Fibroblast of pulmonary artery (primary cell): ENCODE measurements at places on chromosomes 12 and 14.

GRCh38 chr14:68172627-68173026, 353.0 kb downstream of the RAD51B start:
- DNase-seq, result no peak

DNA sequence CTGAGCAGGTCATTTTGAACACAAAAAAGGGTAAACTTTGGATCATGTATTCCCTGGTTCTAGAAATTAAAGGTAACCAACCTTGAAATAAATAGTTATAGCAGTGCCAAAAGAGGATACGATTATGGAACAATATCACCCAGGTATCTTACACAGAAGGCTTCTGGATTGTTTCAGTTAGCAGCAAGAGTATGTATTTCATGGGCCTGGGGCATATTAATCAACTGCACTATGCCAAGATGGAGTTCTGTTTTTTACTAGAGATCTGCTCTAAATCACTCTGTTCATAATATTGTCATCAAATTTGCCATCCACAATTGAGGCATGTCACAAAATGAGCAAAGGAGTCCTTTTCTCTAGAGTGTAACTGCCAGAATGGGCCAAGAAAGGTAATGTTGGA, 357.1 kb downstream of the RAD51B start:
- DNase-seq, result no peak

GRCh38 chr14:104775073-104775489, 20.5 kb downstream of the AKT1 start:
- no peak for DNase-seq

DNA sequence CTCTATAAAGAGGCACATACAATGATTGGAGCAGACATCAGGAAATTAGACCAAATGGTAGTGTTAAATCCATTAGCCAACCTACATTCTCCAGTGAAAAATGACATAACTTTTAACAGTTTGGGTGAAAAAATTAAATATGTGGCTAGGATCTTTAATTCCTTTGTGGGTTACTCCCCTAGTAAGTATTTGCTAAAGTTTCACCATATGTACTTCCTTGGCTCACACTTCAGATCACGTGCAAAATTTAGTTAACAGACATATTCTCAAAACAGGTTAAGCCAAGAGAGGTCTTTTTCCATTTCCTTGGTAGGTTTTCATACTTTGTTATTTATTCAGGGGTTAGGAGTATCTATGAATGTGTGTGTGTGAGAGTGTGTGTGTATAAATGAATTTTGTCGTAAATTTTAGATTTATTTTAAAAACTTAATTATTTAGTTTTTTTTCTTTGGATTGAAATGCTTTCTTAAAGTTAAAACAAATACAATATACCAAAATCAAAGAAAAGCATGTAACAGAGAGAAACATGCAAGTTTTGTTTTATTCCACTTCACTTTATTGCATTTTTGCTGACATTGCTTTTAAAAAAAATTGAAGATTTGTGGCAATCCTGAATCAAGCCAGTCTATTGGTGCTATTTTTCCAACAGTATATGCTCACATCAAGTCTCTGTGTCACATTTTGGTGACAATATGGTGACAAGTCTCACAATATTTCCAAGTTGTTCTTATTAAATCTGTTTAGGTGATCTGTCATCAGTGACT, 258.7 kb downstream of the FLRT2 start:
- DNase-seq, result no peak

DNA sequence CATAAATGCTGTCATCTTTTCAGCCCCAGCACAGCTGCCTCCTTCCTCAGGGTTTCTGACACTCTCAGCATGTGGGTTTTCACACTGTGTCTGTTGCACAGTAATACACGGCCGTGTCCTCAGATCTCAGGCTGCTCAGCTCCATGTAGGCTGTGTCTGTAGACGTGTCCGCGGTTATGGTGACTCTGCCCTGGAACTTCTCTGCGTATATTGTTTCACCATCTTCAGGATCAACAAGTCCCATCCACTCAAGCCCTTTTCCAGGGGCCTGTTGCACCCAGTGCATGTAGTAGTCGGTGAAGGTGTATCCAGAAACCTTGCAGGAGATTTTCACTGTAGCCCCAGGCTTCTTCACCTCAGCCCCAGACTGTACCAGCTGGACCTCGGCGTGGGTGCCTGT, 1210.6 kb downstream of the TMEM121 start:
- DNase-seq, result no peak

GRCh38 chr14:69055999-69056788, 77.1 kb upstream of the ACTN1 start:
- DNase-seq, result no peak

GRCh38 chr14:29805415-29806123, 122.1 kb downstream of the PRKD1 start:
- peak; percentile 98 for DNase-seq

DNA sequence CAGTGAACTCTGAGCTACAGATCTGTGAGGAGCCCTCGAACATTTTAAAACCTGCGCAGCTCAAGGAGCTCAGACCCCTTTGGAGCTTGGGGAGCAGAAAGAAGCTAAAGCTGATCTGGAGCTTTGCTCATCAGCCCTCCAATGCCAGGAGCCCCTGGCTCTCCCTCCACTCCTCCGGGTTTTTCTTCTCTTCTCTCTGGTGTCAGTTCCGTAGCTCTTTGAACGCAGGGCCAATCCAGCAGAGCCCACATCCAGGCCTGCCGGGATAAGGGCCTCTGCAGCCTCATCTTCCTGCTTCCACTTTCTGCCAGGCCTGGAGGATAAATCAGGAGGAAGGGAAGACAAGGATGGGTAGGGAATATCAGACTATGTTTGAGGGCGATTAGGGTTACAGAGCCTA, 6.0 kb downstream of the HOXC4 start:
- no peak for DNase-seq

GRCh38 chr14:68694516-68695235, 98.2 kb downstream of the ZFP36L1 start:
- DNase-seq, result peak; percentile 85

GRCh38 chr14:45947830-45948229, 694.8 kb upstream of the MIS18BP1 start:
- no peak for DNase-seq

DNA sequence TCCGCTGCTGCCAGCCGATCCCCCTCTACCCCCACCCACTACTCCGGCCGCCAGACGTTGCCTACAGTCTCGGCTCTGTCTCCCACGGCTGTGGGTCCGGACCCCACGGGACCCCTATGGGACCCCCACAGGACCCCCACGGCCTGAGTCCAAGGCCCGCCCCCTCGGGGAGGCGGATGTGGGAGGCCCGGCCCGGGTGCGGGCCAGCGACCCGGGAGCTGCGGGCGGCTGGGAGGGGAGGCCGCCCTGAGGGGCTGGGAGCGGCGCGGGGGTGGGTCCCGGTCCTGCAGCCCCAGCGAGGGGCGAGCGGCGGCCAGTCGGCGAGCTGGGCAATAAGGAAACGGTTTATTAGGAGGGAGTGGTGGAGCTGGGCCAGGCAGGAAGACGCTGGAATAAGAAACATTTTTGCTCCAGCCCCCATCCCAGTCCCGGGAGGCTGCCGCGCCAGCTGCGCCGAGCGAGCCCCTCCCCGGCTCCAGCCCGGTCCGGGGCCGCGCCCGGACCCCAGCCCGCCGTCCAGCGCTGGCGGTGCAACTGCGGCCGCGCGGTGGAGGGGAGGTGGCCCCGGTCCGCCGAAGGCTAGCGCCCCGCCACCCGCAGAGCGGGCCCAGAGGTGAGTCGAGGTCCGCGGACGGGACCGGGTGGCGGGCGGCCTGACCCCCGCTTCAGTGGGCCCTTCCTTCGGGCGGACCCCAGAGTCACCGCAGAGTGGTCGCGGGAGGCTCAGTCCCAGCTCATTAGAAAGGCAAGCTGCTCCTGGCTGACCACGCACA, at the start of gene ACVRL1:
TSS of gene ACVRL1 (plus strand) at position 422 of the 773 bp plus-strand sequence. CDS start 4,971 bp downstream, outside the sequence.
- DNase-seq, result no peak

DNA sequence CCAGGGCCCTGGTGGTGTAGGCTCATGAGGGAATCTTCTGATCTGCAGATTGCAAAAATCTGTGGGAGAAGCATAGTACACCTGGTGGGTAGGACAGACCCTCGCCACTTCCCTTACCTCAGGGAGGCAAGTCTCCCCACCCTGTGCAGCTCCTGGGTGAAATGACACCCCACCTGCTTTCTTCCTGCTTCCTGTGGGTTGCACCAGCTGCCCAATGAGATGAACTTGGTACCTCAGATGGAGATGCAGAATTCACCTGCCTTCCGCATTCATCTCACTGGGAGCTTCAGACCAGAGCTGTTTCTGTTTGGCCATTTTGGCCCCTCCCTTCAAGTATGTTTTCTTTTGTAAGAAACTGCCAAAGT, 4.7 kb downstream of the CLEC2D start:
- DNase-seq, result no peak

DNA sequence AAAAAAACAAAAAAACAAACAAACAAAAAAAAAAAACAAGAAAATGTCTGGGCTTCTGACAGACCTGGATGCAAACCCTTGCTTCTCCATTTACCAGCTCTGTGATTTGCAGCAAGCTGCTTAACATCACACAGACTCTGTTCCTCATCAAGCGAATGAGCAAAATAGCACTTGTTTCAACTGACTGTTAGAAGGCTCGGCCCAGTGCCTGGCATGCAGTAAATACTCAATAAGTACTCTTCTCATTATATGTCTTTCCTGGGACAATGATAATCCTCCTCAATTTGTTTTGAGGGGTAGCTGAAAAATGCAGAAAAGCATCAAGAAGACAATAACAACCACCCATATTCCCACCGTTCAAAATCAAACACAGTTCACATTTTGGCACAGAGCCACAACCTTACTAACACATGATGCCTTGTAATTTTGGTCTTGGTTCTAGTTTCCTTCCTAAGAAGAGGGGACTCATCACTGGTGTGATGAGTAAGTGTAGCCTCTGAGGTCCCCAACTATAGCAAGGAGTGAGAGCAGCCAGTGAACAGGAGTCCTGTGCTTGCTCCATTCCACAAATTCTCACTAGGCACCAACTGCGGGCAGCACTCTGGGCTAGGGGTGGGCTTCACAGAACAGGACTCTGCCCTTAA, 60.4 kb downstream of the TTC7B start:
- DNase-seq, result no peak

DNA sequence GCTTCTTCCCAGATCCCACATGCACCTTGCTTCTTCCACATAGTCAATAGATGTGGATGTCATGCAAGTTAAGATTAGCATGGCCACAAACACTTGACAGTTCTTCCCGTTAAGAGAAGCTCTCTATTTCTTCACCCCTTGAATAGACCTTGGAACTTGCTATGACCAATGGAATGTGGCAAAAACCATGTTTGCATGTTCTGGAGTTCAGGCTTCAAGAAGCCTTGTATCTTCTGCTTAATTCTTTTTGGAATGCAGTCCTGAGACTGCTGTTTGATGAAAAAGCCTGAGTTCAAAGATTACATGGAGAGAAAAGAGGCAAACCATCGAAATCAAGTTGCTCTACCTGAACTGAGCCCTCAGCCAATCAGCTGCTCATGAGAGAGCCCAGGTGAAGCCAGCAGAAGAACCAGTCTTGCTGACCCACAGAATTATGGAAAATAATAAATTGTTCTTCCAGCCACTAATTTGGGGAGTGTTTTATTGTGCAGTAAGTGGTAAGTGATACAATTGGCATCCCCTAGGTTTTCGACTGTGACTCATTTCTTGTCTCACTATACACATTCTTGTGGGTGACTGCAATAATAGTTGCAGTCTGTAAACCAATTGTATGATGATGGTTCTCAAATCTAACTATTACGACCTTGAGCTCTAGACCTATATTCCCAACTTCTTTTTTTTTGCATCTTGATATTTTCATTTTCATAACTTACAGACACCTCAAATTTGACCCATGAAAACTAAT, 12.6 kb downstream of the RASSF9 start:
- DNase-seq, result peak; percentile 74

DNA sequence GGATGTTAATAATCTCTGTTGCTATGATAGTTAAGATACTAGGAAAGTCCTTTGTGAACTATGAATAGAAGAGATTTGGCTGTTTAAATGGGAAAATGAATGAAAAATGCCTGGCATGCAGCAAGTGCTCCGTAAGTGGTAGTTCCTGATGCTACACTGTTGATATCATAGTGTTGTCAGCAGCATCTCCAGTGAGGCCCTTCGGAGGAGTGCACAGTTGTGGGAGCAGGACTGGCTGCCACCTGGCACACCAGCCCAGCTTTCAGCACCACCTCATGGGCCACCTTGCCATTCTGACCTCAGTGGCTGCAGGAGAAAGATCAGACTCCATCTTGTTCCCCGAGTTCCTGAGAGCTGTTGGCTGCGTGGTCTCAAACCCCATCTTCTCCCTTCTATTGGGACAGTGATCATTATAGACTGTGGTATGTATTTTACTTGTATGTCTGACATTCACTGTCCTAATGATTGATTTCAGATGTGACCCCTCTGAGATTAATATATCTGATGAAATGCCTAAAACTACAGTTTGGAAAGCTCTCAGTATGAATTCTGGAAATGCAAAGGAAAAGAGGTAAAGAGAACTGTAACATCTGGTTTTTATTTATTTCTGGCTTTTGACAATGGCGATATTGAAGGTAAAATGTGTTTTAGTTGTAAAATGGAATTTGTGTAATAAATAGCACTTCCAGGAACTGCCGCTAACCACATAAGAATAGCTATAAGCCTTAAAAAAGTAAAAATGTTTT, 80.9 kb downstream of the SLC4A8 start:
- DNase-seq, result no peak

- DNase-seq, result no peak
Observed at GRCh38 chr12:102687523-102687922, 207.2 kb upstream of the IGF1 start.

- DNase-seq, result no peak
Observed at GRCh38 chr12:64694130-64695040, 64.8 kb downstream of the GNS start.

DNA sequence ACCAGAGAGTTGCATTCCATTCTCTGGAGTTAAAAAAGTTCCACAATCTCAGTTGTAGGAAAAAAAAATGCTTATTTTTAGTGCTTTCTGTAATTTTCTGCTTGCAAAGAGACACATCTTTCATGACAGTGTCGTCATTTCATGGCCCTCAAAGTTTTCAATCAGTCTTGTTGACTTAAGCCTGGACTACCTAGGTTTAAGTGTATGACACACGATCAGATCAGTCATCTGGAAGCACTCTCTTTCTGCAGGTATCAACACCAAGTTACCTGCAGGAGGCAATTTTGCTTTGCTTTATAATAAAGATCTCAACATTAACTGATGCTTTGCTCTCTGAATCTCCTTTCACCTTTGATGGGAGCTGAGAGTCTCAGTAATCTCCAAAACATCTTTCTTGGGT, 251.6 kb downstream of the BCAT1 start:
- no peak for DNase-seq
